Metanephros (tissue), 2 donors: ENCODE measurements at places on chromosomes 2 and 18. TPM values are rescaled to one million over a fixed set of nuclear protein-coding genes. Genes with fewer than 3 reads are reported as not detected.

INHA gene
- 0.58 TPM for total RNA-seq

SERPINB7 gene
- total RNA-seq: 0.29 TPM

AQP12B gene
- total RNA-seq: 0.58 TPM

PLCD4 gene
- total RNA-seq: 6.7 TPM

DYTN gene
- not detected for total RNA-seq

NOL4 gene
- 2.7 TPM for total RNA-seq

RNF125 gene
- total RNA-seq: 5.3 TPM

APLF gene
- total RNA-seq: 7.3 TPM

SCN9A gene
- total RNA-seq: 5.0 TPM

NAT8 gene
- total RNA-seq: 12.0 TPM
